ENCODE measurements at places on chromosomes 16 and 17.

GRCh38 chr17:58028578-58028977, 21.5 kb upstream of the SRSF1 start:
- no peak for DNase-seq

GRCh38 chr16:56281249-56281805, 90.0 kb downstream of the GNAO1 start:
- no peak for DNase-seq

GRCh38 chr16:1825864-1826690, 548 bp downstream of the HAGH start:
- peak; percentile 83 for DNase-seq

DNA sequence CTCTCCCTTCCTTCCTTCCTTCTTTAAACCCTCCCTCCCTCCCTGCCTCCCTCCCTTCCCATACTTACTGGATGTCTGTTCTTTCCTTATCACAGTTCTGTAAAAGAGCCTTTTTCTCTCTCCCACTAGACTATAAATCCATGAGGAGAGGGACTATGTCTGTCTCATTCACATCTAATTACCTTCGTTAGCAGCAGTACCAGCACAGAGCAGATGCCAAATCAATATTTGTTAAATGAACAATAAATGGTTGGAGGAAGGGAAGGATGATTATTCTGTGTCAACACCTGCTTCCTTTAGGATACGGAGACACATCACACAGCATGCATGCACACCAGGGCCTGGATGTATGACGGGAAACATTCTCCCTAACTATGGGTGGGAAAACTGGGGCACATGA, 94.2 kb downstream of the DNAH3 start:
- no peak for DNase-seq

GRCh38 chr17:35146214-35146833, 1.3 kb upstream of the UNC45B start:
- no peak for DNase-seq

- DNase-seq = no peak
These were observed 5.6 kb upstream of the DCAF7 start for GRCh38 chr17:63544467-63545301.

DNA sequence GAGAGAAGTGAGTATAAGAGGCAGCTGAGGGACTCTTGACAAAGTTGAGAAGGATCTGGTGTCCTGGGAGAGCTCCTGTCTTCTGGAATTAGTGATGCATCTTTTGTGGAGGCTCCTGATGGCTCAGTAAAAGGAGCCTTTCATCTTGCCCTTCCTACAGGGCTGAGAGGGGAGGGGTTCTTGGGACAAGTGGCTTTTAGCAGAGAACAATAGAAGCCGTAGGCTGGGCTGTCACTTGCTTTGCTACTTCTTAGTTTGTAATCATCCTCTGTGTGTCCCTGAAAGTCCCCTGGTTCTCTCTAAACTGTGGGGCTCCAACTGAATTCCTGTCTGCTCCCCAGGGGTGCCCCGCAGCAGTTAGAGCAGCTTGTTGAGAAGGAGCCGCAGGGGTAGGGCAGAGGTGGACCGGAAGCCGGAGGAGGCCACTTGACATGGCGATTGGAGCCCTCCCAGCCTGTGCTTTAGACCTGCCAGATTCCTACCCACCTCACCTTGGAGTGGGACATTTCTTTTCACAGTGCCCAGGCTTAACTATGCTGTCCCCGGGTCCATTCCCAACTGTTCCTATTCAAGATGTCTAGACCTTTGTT, 85.1 kb downstream of the PRKCA start:
- DNase-seq = no peak

- DNase-seq = no peak
These were observed 6.1 kb upstream of the C17orf107 start for GRCh38 chr17:4893272-4893671.

DNA sequence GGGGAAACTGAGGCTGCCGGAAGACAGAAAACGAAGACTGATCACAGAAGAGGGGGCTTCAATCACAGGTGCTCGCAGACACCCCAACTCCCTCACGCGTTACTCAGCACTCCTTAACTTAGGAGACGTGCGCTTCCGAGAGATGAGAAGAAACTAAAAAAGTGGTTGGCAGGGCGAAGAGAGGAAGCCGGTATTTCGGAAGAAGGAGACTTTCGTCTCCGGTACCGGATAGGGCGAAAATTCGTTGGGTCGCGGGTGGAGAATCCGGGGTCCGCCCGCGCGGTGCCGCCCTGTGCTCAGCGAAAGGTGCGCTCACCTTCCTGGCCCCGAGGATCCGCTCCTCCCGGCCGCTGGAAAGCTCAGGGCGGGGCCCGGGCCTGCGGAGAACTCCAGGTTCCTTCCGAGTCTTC, 917 bp upstream of the TBX2 start:
- no peak for DNase-seq

DNA sequence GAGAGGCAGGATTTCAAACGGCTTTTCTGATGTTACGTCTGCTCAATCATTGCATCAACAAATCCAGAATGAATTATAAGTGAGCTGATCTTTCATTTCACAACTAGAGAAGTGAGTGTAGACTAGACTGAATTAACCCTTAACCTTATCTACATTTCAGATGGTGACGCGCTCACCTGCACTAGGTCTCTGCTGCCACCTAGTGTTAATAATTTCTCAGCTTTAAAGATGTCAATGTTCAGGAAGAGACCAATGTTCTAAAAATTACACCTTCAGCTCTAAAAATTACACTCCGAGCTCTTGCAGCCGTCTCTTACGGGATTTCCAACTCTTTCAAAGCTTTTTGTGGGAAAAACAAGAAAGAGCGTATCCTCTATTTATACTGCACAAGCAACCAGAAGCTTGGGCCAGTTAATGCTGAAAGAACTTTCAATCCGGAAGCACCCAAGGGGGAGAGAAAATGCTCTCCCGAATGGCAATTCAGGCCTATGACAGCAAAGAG, 88.2 kb upstream of the FA2H start:
- DNase-seq = no peak

DNA sequence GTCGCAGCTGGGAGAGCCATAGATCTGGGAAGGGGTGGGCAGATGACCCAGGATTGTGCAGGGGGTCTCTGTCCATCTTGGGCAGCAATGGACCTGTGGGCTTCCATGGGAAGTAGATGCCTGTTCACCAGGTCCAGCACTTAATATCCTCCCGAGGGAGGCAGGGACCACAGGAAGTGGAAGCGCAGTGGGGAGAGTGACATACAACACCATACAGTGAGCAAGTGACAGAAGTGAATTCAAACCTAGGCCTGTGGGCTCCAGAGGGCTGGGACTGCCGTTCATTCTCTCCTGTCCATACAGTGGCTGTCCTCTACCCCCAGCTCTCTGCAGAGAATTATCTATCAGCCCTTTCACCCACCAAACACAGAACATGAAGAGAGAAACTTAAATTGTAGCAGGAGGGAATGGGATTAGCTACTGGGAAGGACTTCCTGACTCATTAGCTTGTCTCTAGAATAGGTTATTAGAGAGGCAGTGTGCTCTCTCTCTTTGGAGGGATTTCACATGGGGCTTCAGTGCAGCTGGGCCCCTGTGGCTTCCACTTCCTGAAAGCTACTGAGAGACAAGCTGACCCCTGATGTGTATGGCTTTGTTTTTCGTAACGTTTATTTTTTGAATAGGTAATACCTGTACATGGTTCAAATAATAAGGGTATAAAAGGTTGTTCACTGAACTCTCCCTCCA, 13.1 kb upstream of the SEZ6 start:
- no peak for DNase-seq

GRCh38 chr17:75814021-75814395, 29.4 kb downstream of the UNK start:
- no peak for DNase-seq

DNA sequence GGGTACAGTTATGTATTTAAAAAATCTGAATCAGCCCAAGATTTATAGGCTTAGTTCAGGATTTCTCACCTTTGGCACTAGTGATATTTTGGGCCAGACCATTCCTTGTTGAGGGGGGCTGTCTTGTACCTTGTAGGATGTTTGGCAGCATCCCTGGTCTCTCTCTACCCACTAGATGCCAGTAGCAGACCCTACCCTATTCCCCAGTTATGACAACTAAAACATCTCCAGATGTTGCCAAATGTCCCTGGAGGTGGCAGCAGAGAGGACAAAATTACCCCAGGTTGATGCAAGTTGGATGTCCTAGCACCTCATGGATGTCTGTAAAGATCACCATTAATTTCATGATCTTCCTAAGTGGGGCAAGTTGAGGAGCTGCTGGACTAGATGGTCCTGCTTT, 45.8 kb downstream of the SYT17 start:
- DNase-seq = no peak

GRCh38 chr16:2689968-2690801, 7.9 kb downstream of the KCTD5 start:
- DNase-seq = no peak

DNA sequence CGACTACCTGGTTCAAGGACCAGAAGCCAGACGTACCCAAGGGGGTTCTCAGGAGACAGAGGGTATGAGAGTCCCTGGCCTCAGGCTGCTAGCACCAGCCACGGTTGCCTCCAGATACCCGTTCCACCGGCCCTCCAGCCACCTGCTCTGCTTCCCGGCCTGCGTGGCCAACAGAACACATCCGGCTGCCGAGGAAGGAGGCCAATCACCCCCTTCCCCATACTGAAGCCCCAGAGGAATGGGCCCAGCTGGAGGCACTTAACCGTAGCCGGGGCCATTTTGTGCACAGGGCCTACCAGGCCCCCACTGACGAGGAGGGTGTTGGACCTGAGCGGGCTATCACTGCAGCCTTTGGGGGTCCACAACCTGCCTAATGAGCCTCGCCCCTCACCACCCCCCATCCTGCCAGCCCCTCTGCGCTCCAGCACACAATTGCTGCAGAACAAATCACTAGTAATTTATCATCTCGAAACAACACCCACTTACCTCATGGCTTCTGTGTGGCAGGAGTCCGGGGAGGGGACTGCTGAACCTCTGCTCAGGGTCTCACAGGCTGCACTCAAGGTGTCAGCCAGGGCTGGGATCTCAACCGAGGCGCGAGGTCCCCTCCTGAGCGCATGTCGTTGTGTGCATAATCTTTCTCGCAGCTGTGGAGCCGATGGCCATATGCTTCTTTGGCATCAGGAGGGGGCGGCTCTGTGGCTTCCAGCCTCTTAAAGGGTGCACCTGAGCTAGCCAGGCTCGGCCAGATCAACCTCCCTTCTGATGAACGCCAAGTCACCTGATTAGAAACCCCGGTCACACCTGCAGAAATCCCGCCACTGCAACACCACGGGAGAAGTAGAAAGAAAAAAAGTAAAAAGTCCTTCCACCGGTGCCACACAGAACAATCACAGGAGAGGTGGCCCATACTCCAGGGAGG, 10.1 kb upstream of the KREMEN2 start:
- no peak for DNase-seq
